HS-27A (cell line): ENCODE measurements at places on chromosomes 3 and 15.

- DNase-seq, result no peak
Measured at GRCh38 chr3:195859061-195859845, 47.5 kb upstream of the MUC4 start.

DNA sequence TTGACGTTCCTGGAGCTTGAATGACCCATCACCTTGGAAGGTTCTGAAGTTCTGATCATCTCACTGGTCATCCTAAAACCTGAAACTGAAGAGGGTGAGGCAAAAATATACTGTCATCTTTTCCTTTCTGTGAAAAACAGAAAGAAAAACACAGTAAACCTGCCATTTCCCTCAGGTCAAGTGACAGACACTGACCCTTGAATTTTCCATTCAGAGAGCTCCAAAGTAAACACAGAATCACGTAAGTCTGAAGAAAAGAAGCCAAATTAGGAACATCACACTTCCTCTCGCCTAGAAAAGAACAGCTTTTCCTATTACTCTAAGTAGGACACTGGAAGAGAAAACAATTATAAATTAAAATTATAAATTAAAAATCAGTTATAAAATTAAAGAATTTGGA lies 78.7 kb upstream of the TGFBR2 start:
- DNase-seq, result no peak

GRCh38 chr3:97713634-97714033 lies 50.9 kb upstream of the ARL6 start:
- DNase-seq, result no peak

DNA sequence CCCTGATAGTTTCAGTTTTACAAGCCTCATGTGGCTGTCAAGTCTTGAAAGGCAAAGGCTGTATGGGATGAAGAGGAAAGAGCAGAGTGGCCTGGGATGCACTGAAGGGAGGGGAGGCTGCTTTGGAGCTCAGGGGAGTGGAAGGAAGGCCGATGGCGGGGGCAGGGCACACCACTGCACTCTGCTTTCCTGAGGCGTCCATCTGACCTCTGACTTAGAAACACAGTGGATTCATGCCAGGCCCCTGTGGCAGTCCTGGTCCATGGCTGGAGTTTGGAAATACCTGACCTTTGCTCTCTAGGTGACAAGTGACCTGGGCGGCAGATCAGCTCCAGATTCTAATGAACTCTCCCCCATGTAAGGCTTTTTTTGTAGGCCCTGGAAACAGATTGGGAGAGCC lies 19.0 kb downstream of the FAH start:
- DNase-seq, result no peak

- DNase-seq, result no peak
Measured at GRCh38 chr3:63774781-63775180, 44.3 kb upstream of the C3orf49 start.

- no peak for DNase-seq
Measured at GRCh38 chr3:38602576-38603250, 46.8 kb downstream of the SCN5A start.

- DNase-seq, result peak; percentile 84
Measured at GRCh38 chr3:134333522-134334181, 40.6 kb downstream of the AMOTL2 start.

DNA sequence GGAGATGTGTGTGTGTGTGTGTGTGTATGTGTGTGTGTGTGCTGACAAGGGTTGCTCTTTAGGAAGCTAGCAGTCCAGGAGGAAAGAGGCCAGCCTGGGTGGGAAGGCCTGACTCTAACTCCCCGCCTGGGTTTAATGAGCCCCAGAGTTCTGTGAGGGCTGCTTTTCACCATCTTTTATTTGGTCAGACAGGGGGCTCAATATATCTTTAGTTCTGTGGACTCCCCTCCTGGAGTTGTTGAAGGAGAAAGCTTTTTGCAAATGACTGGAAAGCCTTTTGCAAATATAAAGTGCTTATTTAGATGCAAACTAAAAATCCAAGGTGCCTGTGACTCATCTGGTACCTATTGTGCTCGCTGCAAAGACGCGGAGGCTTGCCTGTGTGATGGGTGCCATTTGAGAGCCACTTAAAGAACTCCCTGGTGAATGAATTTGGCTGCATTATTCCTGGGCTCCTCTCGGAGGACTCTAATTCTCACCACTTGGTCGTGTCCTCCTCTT lies 24.5 kb downstream of the DRD3 start:
- DNase-seq, result no peak

DNA sequence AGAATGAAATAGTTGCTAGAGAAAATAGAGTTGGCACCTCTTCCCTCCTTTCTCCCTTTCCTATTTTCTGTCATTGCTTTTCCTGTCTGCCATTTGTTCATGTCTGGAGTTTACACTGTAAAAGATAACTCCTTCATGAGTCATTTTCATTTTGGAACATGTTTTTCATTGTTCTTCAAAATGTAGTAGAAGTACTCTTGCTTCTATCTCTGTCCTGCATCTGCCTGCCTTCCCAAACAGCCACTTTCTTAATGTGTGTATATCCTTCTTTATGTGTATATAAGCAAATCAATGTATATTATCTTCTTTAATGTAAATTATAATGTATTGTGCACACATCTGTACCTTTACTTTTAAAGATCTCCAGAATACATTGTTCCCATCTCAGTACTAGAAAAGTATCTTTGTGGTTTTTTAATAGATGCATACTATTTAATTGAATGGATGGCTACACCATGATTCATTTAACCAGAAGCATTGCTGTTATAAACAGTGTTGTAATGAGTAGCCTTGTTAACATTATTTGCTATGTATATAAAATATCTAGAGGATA lies 41.1 kb downstream of the TSC22D2 start:
- DNase-seq, result peak; percentile 45

DNA sequence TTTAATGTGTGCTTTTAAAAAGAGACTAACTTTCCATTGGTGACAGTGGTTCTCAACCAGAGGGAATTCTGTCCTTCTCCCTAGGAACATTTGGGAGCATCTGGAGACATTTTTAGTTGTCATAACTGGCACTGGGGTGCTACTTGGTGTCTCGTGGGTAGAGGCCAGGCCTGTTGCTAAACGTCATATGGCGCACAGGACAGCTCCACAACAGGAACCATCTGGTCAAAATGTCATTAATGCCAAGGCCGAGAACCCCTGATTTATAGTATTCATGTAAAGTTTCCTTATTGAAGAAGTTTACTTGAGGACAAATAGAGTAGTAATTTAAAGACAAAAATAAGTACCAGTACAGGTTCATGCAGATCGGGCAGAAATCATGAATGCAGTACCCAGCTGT lies 164.2 kb downstream of the FEZF2 start:
- no peak for DNase-seq

- no peak for DNase-seq
Measured at GRCh38 chr3:159951540-159951939, 37.1 kb upstream of the IL12A start.

DNA sequence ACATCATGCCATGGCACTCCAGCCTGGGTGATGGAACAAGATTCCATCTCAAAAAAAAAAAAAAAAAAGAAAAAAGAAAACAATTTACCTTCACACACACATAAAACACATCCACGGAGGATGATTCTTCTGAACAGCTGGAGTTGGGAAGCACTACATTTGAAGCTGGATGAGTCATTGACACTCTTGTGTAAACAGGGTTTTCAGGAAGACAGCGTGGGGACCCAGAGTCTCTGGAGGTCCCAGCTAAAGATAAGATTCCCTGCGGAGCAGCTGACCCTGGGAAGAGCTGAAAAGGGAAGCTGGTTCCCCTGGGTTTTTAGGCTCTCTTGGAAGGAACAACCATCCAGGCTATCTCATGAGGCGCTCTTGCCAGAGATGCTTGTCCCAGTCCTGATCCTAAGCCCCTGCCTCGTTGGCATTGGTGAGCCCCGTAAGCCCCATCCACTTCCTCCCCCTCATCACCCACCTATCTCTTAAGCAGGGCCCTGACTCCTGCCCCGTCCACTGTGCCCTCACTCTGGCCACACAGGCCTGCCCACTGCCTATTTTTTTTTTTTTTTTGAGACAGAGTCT lies 32.0 kb upstream of the FURIN start:
- no peak for DNase-seq

GRCh38 chr15:67156834-67157233 lies 91.4 kb downstream of the SMAD3 start:
- no peak for DNase-seq

DNA sequence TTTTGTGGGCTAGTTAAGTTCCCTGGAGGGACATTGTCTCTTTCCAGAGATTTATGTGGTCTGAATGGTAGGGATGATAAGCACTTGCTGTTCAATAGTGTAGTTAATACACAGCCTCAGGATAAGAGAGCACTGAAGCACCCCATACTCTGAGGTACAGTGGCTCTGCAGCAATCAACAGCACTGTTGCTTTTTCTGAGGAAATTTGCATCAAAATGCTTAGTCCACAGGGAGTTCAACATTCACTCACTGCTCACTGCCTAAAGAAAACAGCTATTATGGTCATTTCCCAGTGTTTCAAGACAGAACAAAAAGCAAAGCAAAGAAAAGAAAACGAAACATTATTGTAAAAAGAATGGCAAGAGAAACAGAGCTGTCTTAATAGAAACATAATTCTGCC lies 441.9 kb downstream of the PLOD2 start:
- no peak for DNase-seq

DNA sequence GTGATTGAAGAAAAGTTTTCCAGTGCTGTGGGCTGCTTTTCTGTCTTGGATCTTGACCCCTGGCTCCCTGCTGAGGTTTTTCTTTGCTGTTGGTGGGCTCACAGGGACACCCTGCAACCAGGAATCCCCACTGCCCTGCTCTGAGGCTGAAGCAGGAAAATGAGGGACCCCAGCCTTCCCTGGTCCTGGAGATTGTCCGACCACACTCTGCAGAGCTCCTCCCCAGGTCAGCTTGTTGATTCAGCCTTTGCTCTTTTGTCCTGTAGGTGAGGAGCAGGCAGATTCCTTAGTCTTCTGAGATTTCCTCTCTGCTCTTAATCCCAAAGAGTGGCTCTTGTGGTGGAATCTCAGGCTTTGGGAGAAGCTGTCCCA lies 194.5 kb downstream of the RPLP1 start:
- DNase-seq, result no peak

GRCh38 chr3:165346503-165346902 lies 150.3 kb upstream of the SLITRK3 start:
- DNase-seq, result no peak

GRCh38 chr15:39499042-39499441 lies 81.8 kb upstream of the THBS1 start:
- DNase-seq, result no peak

DNA sequence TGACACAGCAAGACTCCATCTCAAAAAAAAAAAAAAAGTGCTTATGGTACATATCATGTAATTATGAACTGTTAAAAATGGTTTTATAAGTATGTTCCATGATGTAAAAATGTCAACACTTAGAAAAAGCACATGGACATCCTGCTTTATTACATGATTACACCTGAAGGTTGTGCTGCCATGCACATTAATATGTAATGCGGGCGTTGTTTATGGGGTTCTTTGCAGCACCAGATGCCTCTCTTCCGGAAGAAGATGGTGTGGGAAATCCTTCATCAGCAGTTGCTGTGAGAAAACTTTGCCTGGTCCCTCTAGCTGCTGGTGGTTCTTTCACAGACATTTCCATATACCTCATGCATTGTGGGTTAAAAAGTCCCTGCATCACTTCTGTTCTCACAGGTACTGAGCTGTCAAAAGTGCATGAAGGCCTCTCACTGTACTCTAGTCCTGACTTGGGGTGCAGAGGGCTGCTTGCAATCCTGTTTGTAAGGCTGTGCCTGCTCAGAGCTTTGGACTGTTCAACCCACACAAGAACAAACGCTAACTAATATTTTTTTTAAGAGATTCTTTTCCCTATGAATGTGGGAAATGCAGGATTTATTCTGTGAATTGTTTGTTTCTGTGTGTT lies 43.6 kb downstream of the SENP2 start:
- no peak for DNase-seq

DNA sequence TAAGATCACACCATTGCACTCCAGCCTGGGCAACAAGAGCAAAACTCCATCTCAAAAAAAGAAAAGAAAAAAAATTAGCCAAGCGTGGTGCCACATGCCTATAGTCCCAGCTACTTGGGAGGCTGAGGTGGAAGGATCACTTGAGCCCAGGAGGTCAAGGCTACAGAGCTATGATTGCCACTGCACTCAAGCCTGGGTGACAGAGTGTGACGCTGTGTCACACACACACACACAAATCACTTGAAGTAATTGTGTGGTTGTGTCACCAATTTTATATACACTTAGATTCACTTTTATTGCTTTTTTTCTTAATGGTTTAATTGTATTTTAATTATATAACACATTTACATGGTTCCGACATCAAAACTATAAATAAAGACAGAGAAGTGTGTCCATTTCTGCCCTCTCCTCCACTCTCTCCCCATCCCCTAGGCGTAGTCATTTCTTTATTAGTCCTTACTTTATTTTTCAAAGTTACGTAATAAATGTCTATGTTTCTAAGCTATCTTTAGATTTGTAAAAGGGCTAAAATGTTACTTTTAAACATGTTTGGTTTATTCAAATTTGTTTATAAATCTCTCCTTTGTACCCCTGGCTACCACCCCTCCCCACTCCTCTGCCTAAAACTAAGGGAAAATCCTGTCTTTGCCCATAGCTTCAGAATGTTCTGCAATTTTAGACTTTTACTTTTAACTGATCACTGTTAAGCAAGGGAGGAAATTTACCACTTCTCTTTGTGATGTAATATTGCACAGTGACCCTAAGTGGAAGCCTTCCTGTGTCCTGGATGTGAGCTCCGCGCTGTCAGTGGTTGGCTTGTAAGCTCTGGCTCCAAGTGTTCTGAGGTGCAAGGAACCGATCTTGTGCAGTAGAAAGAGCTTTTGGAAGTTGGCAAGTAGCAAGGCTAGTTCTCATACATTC lies 10.8 kb upstream of the VILL start:
- DNase-seq, result no peak

DNA sequence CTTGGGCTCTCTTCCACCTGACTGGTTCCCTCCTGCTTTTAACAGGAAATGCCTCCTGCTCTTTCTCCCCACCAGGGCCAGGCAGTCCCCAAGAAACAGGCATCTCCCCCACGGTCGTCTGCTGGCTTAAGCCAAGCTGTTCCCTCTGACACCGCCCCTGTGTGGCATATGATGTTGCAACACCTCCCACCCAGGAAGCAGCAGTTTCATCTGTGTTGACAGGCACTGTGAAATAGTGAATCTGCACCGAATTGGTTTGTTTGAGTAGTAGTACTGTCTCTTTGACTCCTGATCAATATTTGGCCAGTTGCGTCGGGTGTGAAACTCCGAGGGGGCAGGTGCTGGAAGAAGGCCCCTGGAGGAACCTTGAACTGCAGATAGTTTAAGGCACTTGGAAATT lies 188.8 kb downstream of the FEZF2 start:
- DNase-seq, result no peak

DNA sequence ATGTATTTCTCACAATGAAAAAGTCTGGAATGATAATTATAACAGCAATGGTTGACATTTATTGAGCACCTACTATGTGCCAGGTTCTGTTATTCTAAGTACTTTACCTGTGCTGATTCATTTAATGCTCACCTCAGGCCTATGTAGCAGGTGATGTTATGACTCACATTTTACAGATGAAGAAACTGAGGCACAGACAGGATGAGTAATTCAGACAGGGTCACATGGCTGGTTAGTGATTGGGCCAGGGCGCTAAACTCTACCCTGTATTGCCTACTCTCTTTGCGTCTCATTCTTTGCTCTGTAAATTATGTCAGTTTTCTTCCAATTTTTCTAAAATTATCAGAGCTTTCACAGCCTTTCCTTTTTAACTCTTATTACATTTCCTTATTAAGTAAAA lies 98.3 kb downstream of the PIK3R4 start:
- DNase-seq, result no peak

- DNase-seq, result no peak
Measured at GRCh38 chr15:32878342-32878741, 160.5 kb downstream of the GREM1 start.

- DNase-seq, result no peak
Measured at GRCh38 chr3:81279481-81280379, 481.7 kb downstream of the GBE1 start.

GRCh38 chr15:97841558-97841957 lies 118.9 kb upstream of the ARRDC4 start:
- no peak for DNase-seq
